ENCODE measurements at places on chromosomes 2 and 18.

DNA sequence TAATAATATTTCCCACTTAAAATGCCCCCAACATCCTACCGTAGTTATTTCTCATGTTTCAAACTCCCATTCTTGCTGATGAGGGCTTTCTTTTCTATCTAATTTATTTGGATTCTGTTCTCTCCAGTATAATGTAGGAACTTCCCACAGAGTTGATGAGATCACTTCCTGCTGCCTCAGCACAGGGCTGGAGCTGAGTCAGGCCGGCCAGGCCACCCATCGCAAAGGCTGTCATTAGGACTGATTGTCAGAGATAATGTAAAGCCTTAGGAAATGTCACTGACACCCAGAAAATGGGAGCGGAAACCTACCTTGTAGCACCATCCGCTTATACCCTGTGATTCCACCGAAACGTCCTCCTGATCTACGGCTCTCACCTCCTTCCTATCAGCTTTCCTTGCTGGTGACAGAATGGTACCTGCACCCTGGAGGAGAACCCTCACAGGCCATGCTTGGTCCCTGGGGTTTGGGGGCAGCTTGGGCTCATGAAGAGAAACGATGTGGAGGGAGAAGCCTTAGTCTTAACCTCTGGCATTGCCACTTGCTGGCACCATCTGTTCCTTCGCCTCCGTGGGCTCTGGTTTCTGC, 672.8 kb upstream of the ID2 start:
- no peak for DNase-seq

GRCh38 chr2:62870966-62871365, 165.5 kb downstream of the EHBP1 start:
- DNase-seq: no peak

DNA sequence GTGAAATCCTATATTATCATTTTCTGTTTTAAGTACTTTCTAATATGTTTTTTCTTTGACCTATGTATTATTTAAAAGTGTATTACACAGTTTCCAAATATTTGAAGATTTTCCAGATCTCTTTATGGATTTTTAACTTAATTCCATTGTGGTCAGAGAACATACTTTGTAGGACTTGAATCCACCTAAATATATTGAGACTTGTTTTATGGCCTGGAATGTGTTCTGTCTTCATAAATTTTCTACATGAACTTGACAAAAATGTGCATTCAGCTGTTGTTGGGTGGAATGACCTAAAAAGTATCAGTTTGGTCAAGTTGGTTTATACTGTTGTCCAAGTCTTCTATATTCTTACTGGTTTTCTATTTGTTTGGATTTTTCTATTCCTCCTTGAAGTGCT, 33.8 kb upstream of the TMEM247 start:
- DNase-seq: no peak

- no peak for DNase-seq
Measured at GRCh38 chr18:6781796-6782195, 52.3 kb downstream of the ARHGAP28 start.

DNA sequence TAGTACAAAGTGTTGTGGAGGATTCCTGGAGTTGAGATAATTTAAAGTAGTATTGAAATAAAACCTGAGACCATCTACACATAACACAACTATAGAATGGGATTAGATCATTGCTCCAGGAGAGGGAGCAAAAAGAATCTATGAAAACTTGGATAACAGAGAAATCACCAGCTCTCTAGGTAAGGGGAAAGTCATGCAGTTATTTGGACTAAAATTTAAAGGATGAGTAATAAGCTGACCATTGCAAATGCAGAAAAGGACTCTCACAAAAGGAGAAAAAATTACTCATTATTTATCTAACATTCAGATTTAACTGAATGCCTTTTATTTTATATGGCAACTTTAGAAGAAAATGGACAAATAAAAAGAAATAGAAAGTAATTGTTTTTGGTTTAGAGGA, 1399.8 kb upstream of the ACVR2A start:
- DNase-seq: no peak

- no peak for DNase-seq
Measured at GRCh38 chr2:131112529-131112928, 7.4 kb downstream of the PLEKHB2 start.

- peak; percentile 9 for DNase-seq
Measured at GRCh38 chr2:189412330-189412953, 28.8 kb upstream of the WDR75 start.
